ENCODE measurements at places on chromosomes 1 and 21. TPM values are rescaled to one million over a fixed set of nuclear protein-coding genes. Genes with fewer than 3 reads are reported as not detected.

The SYDE2 gene
- total RNA-seq, result 17.0 TPM

DNA sequence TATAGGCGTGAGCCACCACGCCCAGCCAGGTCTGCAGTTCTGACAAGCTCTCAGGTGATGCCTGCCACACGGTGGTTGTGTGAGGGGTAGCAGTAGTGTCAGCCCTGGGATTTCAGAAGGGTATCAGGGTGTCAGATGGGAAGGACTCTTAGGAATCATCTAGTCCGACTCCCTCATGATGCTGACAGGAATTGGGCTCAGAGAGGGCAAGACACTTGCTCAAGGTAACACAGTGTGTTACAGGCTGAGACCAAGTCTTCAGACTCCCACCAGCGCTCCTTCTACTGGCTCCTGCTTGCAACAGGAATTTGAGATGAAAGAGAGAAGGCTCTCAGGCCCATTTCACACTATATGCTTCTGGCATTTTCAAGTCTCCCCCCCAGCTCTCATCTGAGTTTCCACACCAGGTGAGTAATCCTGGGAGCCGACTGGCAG is 6.9 kb downstream of the HTR1D start:
- DNase-seq, result no peak
- H3K4me3 ChIP-seq, result no peak overlapping the region
- no peaks in the 10 kb centered on the region for H3K36me3 ChIP-seq
- no peak overlapping the region for H3K27ac ChIP-seq
- no peaks in the 10 kb centered on the region for H3K4me1 ChIP-seq

- no peak overlapping the region for H3K4me3 ChIP-seq
- no peak for DNase-seq
- H3K27me3 ChIP-seq, result no peaks in the 10 kb centered on the region
- H3K4me1 ChIP-seq, result peaks cover 15% of the 10 kb centered on the region
- H3K36me3 ChIP-seq, result no peaks in the 10 kb centered on the region
Observed at GRCh38 chr1:89904219-89904980, 83.6 kb downstream of the LRRC8D start.

The HCRTR1 gene
- not detected for total RNA-seq

The AMIGO1 gene
- 7.8 TPM for total RNA-seq

DNA sequence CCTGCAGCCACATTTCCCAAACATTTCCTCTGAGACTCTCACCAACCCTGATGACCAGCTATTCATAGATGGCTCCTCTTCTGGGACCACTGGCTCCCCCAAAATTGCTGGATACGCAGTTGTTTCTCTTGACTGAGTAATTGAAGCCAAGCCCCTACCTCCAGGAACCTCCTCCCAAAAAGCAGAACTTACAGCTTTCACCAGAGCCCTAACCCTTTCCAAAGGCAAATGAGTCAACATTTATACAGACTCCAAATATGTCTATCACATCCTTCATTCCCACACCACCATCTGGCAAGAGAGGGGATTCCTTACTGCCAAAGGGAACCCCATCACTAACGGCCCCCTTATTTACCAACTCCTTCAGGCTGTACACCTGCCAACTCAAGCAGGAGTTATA is 20.3 kb upstream of the CA6 start:
- no peaks in the 10 kb centered on the region for H3K27me3 ChIP-seq
- DNase-seq, result no peak
- no peak overlapping the region for H3K4me3 ChIP-seq
- no peak overlapping the region for H3K27ac ChIP-seq
- H3K36me3 ChIP-seq, result no peaks in the 10 kb centered on the region
- no peaks in the 10 kb centered on the region for H3K4me1 ChIP-seq

Data from thoracic aorta (tissue), 2 donors.